ENCODE measurements at places on chromosomes 2 and 18.

- DNase-seq = no peak
These were observed 95.9 kb upstream of the STON1 start for GRCh38 chr2:48434101-48434500.

GRCh38 chr2:142892715-142893114 is 15.3 kb downstream of the KYNU start:
- no peak for DNase-seq

DNA sequence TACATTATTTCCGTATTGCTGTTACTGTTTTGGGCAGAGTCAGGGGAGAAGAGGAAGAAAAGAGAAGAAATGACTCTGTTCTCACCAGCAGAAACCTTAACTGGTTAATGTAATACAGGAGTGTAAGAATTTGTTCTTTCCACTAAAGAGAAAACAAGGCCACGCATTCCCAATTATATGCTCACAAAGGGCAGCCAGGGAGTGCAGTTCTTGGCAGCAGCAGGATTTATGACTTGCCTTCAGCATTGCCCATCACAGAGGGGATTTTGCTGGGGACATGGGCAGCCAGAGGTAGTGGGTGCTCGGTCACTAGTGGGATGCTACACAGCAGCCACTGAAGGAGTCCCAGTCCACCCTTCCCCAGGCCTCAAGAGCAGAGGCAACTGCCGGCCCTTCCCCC is 18.4 kb downstream of the MREG start:
- no peak for DNase-seq

DNA sequence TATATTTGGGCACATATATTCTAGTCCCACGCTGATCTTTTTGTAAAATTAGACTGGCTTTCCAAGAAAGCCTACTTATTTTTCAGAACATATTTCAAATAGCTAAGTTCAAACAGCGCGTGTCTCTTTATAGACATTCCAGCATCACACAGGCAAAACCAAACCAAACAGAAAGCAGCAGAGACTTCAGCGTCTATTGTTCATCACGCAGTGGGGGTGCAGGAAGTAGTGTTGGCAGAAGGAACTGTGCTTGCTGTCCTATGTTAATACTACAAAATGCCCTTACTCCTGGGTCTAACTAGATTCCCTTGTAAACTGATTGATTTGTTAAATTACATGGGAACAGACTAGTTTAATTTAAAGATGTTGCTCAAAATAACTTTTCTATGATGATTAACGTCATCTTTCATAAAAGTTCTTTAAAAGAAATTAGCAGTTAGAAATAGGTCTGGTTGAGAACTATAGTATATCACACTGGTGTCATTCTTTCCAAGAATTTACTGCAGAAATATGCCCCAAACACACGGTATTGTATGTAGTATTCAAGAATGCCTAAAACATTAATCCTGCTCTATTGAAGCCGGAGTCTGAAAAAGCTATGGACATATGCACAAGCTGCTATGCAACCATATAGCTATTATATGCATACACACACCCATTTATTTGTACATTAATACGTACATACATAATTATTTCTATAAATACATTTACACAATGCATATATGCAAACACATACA is 436.3 kb downstream of the CBLN2 start:
- DNase-seq = no peak

DNA sequence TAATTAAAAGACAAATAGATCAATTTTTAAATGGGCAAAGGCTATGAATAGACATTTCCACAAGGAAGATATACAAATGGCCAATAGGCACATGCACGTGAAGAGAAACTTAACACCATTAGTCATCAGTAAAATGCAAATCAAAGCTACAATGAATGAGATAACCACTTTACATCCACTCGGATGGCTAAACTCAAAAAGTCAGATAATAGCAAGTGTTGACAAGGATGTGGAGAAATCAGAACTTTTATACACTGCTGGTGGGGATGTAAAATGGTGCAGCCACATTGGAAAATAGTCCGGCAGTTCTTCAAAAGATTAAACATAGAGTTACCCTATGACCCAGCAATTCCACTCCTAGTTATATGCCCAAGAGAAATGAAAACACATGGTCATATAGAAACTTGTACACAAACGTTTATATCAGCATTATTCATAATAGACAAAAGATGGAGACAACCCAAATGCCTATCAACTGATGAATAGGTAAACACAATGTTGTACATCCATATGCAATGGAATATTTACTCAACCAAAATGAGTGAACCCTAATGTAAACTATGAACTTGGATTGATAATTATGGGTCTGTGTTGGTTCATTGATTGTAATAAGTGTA is 51.1 kb downstream of the SMAD7 start:
- DNase-seq = no peak
